ENCODE measurements at places on chromosomes 3 and 15.
A peak's percentile ranks its signal among the peaks of the same experiment; 100 is the strongest.

- DNase-seq, result peak; percentile 78
Observed at GRCh38 chr3:120561251-120562045, 34.7 kb upstream of the NDUFB4 start.

- DNase-seq, result no peak
Observed at GRCh38 chr3:69659180-69659910, 79.9 kb upstream of the MITF start.

GRCh38 chr3:156016902-156017301 is 103.5 kb upstream of the KCNAB1 start:
- DNase-seq, result no peak

GRCh38 chr3:45807681-45808540 is 11.6 kb upstream of the SLC6A20 start:
- DNase-seq, result no peak

- no peak for DNase-seq
Observed at GRCh38 chr15:84778194-84778593, 29.8 kb downstream of the ZNF592 start.

DNA sequence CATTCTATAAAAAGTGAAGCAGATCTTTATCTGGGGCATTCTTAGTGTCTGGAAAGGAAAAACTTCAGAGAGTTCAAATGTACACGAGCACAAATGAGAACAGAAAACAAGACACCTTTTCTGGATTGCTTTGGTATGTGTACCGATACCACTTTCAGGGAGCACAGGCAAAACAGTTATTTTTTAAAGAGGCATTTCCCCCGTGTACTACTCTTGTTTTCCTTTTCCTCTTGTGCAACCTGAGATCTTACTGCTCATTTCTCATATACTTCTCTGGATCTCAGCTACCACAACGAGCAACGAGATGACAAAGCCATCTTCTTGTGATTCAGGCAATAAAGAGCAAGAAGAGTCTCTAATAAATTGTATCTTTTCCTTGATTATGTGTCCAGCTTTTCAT is 463.6 kb downstream of the SHQ1 start:
- no peak for DNase-seq

GRCh38 chr3:115931581-115931980 is 308.3 kb downstream of the GAP43 start:
- no peak for DNase-seq

DNA sequence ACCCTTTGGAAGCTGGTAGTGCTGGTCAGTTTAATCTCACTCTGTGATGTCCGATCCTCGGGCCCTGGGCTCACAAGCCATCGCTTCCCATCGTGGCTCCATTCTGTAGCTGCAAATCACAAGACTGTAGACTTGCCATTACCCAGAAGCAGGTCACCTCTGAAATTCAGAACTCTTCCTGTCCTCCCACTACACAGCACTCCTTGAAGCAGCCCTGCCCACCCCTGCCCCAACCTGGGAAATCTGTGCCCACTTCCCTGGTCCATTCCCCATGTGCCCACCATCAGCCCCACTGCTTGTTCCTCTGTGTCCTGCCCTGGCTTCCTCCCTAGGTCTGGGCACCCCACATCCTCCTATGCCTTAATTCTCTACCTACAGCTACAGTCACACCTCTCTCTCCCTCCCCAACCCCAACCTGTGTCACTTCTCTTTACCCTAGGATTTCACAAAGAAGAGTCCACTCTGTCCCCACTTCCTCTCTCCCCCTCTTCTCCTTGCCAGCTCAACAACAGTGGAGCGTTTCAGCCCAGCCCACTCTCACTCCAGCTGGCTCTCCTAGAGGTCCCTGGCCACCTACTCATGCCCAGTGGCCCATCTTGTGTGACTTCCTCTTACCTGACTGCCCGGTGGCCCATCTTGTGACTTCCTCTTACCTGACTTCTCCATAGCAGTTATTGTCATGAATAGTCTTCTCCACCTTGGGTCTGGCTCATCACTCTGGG is 8.3 kb downstream of the ZNF710 start:
- DNase-seq, result no peak

GRCh38 chr15:74464897-74465296 is 3.9 kb upstream of the UBL7 start:
- no peak for DNase-seq

- DNase-seq, result no peak
Observed at GRCh38 chr3:95289295-95289694, 1226.4 kb downstream of the NSUN3 start.

DNA sequence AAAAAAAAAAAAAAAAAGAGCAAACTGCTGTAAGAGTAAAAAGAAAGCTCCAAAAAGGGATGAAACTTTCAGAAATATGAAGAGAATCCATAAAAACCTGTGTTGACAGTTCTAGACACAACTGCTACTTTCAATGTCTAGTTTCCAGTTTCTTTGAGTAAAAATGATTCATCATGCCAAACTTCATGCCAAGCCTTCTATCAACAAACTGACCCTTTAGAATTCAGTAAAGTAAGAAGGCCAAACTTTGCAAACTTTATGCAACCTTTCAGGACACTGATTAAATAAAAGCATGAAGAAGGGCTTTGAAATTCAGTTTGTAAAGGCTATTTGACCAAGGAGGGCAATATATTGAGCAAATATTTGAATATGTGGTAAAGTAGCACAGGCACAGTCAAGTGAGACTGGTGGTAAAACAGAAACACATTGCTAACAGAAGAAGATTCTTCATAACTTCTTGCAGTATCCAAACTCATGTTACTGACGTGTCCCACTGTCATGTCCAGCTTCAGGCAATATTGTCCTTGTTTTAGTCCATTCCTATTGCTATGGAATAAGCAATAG is 56.3 kb upstream of the CFAP20DC start:
- DNase-seq, result no peak

DNA sequence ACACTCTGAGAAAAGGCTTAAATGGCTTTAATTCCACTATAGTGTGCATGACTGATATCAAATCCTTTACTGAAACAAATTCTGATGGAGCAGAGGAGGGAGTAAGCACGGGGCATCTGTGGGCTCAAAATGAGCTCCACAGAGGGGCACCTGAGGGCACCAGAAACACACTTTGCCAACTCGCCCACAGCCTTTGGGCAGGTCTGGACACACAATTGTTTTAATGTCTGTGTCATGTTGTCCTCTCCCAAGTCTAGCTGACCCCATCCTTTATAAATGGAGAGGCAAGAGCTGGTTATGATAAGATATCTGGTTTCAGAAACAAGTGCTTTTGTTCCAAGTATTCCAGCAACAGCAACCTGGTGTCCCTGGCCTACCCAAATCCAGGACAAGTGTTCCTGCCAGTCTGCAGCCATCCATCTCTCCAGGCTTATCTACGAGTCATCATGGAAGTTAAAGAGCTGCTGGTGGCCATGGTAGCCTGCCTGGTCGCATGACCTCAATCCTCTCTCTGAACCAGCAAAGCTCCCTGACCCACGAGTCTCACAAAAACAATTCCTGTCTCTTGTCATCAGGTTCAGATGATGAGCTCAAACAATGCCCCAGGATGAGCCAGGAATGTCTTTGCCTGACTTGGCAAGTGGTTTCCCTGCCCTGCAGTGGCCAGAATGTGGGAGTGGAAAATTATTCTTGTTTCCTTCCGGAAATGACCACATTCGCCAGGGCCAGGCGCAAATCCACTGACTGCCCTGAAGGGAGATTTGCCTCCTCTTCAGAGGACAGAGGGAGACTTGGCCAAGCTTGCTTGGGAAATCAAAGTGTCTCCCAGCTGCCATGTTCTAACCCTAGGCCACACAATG is 64.4 kb upstream of the TPM1 start:
- no peak for DNase-seq

DNA sequence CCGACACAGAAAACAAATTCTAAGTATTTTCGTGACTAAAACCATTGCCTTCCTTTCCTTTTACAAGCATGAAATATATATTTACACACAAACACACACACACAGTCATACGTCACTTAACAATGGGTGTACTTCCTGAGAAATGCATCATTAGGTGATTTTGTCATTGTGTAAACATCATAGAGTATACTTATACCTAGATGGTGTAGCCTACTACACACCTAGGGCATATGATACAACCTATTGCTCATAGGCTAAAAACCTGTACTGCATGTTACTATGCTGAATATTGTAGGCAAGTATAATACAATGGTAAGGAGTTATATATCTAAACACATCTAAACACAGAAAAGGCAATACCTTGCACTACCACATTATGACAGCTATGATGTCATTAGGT is 28.6 kb downstream of the COL6A5 start:
- DNase-seq, result no peak

DNA sequence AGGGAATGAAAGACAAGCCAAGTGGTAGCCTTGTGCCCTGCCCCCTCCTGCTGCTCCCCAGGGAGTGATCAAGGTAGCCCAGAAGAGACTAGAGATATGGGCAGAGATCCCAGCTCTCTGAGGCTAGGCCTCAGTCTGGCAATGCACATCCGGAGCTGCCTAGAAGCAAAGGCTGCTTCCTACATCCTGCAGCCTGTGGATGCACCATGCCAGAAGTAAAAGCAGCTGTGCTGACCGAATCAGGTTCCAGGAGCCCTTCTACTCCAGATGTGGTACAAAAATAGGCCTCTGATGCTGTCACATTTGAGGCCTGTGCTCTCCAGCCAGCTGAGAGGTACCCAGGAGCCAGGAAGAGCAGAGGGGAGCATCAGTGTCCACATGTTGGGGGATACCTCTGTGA is 16.0 kb downstream of the TRAIP start:
- no peak for DNase-seq

- no peak for DNase-seq
Observed at GRCh38 chr3:167958141-167958540, 137.6 kb downstream of the GOLIM4 start.

- no peak for DNase-seq
Observed at GRCh38 chr3:190361791-190362190, 26.2 kb upstream of the CLDN16 start.

- DNase-seq, result no peak
Observed at GRCh38 chr15:98727115-98728040, 79.0 kb downstream of the IGF1R start.

- no peak for DNase-seq
Observed at GRCh38 chr15:54099010-54099409, 120.8 kb downstream of the UNC13C start.

GRCh38 chr3:113629584-113630421 is 66.6 kb downstream of the USF3 start:
- no peak for DNase-seq

DNA sequence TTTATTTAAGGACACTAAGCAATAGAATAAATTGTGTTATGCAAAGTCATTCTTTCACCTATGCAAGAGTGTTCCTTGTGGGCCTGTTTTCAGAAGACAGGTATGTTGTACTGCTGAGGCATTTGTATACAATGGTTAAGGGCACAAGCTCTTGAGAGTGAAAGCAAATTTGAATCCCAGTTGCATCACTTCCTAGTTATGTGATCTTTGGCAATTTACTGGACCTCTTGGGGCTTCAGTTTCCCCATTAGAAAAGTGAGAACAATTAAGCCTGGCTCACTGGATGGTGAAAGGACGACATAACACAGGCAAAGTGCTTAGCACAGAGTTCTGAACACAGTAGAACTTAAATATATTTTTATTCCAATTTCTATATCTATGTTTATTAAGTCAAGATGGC is 117.4 kb downstream of the EFHB start:
- DNase-seq, result no peak

DNA sequence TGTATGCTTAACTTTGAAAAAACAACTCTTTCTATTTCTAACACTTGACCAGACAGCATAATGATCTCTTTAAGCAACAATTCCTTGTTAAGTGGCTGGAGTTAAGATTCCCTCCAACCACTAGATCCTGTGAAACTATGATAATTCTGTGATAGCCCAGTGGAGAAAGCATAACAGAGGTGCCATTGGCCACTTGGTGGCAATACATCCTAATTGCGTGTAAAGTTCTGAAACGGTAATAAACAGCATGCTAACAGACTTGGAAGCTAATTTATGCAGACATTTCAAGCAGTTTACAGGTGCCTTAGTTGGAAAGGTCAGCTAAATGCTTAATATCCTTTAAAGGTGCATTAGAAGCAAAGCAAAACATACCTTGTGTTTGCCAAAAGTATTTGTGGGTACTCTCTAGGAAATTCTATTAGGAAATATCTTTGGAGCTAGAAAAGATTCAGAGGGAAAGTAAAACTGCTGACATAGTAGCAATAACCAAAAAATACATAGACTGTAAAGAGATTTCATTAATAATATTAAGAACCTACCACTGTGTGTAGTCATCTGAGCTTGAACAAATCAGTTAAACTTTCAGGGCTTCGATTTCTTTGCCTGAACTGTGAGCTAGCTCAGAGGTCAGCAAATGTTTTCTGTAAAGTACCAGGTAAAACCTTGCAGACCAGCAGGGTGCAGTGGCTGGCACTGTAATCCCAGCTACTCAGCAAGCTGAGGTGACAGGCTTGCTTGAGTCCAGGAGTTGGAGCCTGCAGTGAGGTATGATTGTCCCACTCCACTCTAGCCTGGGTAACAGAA is 19.0 kb upstream of the CSTA start:
- no peak for DNase-seq

DNA sequence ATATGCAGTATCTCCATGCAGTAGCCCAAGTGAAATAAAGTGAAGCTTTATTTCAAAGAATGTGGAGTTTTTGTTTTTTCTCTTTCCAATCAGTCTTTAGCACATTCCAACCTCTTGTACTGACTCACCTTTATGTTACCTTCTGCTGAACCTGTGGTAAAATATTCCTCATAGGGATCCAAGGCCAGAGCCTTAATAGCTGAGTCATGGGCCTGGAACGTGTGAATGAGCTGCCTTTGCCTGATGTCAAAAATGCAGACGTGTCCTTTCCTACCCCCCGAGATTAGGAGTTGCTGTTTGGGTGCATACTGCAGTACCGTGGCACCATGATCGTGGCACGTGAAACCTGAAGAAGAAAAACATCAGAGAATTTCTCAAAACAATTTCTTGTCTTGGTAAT is 108.5 kb downstream of the GLDN start:
- no peak for DNase-seq

Data from stimulated activated CD8-positive, alpha-beta memory T cell treated with anti-CD3 and anti-CD28 coated beads, Interleukin-4, amount 100 ng/mL, for 48 hours (primary cell).